Naive B cell (primary cell): ENCODE measurements at places on chromosomes 2 and 18. TPM values are rescaled to one million over a fixed set of nuclear protein-coding genes. Genes with fewer than 3 reads are reported as not detected.
A peak's percentile ranks its signal among the peaks of the same experiment; 100 is the strongest.

DNA sequence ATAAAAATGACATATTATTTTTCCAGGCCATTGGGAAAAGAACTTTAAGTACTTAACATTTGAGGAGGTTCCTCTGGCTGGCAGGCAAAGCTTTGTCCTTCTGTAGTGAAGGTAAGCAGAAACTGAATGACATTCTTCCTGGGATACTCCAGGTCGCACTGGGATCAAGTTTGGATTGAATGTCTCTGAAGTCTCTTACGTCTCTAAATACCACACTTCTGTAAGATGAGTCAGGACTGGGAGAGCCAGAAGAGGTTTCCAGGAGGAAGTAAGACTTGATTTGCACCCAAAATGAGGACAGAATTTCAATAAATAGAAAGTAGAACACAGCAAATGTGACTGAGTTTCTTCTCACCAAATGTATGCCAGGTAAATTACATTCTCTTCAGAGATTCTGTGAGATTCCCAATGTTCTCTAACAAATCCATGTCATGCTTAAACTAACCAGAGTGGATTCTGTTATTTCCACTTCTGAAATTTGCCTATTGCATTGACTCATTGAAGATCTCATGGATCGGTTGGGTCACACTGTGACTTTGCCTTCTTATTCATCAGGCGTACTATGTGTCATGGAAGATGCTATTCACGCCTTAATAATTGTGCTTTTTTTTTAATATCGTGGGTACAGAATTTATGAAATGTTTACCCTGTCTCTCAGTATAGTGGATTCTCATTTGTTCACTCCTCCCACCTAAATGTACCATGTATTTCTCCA lies 25.5 kb upstream of the VIT start:
- no peak for DNase-seq

DNA sequence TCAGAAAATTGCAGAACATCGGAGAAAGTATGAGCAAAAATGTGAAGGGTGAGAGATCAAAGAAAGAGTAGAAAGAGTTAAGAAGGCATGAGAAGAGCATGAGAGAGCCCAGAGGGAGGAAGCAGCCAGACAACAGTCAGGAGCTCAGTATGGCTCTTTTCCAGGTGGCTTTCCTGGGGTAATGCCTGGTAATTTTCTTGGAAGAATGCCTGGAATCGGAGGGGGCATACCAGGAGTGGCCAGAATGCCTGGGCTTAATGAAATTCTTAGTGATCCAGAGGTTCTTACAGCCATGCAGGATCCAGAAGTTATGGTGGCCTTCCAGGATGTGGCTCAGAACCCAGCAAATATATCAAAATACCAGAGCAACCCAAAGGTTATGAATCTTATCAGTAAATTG lies 271.8 kb upstream of the TFPI start:
- no peak for DNase-seq

DNA sequence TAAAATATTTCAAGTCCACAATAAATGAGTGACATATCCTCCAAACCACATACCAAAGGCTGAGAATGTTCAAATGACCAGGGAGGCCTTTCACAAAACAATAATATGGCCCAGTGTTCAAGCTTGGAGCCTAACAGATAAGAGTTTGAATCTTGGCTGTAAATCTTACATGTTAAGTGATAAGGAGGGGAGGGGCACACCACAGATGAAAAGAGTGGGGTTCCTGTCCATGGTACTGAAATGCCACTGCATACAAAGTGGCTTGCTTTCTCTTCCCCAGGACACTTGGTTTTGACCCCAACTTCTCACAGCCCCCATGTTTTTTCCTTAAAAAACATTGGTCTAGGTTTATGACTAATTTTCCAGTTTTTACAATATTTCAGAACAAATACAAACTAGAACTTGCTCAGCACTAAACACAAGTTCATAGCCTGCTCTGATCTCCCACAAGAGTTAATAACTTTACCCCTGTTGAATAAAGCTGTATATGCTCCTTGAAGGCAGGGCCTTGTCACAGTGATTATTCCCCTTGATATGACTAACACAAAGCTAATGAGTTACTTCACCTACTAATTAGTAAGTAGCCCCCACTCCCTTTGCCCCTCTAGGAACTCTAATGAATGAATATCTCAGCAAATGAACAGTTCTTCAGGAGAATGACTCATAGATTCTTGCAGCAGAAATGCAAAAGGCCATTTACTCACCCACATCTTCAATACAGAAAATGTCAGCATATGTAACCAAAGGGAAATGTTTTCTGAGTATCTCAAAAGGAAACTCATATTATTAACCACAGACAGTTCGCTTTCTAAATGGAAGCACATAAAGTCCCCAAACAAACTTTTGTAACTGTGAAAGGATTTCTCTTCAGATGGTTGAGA lies 142.2 kb downstream of the SATB2 start:
- DNase-seq: no peak

The HRH4 gene
- polyA plus RNA-seq: not detected

DNA sequence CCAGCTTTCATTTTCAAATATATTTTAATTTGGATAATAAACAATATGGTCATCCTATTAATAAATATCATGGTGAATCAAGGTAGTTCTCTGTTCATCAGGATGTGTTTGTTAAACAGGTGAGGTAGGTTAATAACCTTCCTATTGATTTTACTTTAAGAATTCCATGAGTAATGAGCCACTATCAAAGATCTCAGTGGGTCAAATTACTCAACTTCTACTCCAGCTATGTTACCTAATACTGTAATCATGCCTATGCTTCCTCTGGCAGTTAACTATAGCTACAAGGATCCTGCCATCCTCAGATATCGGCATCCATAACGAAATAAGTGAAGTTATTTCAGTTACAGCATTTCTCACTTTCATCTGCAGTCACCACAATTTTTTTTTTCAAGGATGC lies 289.6 kb upstream of the SLC8A1 start:
- no peak for DNase-seq

The WDR35 gene
- polyA plus RNA-seq: 3.1 TPM

DNA sequence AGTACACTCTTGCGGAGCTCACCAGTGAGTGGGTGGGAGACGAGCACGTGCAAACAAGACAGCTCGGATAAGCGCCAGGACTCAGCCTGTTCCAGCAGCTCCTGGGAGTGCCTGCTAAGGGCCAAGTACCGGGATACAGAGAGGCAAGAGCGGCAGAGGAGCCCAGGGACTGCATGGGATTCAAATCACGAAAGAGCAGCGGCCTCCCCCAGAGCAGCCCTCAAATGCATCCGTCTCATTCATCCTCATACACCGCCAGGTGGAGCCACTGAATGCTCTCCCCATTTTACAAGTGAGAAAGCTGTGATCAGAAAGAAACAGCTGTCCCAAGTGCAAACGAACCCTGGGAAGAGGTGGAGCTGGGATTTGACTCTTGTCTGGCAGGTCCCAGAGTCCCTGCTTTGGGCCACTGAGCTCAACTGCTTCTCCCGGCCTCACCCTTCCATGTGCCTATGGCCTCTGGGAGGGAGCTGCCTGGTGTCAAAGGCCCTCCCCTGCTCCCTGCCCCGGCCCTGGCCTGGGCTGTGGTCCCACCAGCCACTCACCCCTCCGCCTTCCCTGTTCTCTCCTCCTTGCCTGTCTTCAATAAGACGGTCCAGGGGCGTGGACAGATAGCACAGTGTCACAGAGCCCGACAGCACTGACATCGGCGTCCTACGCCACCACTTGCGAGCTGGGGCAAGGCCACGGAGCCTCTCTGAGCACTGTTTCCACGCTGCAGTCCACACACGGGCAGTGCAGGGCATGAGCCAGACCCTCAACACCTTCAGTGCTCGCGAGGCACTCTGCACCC lies 72.8 kb upstream of the TAF1B start:
- DNase-seq: no peak

The FNDC4 gene
- not detected for polyA plus RNA-seq

- no peak for DNase-seq
Observed at GRCh38 chr18:23143016-23143814, 7.9 kb downstream of the CABLES1 start.

GRCh38 chr2:190843890-190844699 lies 36.5 kb upstream of the GLS start:
- DNase-seq: no peak

DNA sequence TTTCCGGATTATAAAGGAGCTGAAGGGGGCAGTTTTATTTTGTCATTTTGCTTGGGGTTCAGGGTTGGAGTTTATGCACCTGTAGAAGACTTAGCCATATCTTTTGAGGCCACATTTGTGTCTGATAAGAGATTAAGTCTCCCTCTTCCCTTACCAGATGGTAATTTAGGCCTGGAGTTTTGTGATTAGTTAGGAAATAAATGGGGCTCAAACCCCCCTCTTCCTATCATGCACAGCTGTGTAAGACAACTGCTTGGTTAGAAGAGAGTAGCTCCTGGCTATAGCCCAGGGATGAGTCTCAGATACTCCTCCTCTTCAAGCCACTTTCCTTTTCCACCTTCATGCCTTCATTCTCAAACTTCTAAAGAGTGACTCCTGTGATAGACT lies 802 bp upstream of the SAP130 start:
- DNase-seq: no peak

- DNase-seq: no peak
Observed at GRCh38 chr2:53668624-53669026, 99.0 kb upstream of the CHAC2 start.

DNA sequence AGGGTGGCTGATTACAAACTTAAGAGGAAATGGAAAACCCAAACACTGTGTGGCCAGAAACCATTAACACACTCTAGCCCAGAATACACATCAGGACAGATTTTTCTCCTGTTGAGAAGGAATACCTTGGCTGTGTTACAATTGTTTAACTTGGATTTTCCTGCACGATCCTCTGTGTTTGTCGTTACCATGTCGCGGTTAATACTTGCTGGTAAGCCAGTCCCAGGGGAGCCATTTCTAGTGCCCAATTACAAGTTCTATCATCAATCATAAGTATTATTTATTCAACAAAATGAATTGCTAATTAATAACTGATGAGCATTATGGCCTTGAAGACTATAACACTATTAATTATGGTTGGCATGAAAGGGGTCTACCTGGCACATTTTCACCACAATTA lies 146.8 kb downstream of the LNPK start:
- no peak for DNase-seq

- no peak for DNase-seq
Observed at GRCh38 chr2:70994009-70994698, 519 bp downstream of the TEX261 start.

DNA sequence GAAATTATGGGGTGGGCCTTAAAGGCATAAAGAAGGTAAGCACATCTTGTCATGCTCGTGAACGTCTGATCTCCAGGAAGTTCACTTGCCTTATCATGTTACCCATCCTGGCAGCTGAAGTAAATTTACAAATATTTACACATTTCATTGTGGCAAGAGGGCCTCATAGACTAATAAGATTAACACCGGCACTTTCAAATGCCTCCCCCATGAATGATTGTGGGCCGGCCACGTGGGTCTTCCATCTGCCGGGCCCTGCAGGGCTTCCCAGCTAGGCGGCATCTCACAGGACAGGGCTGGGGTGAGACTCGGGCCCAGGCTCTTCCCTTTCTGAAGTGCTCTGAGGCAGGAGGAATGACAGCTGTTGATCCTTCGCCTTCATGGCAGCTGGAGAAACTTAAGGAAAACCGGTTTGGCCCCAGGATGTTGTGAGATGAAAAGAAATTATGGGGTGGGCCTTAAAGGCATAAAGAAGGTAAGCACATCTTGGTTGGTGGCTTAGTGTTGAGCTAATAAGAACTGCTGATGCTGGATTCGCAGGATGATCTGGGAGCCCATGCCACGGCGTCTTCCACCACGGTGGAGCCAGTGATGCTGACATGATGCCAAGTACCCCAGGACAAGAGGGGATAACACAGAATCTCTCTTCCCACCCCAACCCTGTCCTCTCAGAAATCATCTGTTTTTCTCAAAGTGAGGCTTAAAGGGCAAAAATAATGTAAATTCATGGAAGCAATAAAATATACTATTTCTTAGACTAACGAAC lies 176.3 kb downstream of the SEPTIN10 start:
- no peak for DNase-seq

The TGFA gene
- not detected for polyA plus RNA-seq

DNA sequence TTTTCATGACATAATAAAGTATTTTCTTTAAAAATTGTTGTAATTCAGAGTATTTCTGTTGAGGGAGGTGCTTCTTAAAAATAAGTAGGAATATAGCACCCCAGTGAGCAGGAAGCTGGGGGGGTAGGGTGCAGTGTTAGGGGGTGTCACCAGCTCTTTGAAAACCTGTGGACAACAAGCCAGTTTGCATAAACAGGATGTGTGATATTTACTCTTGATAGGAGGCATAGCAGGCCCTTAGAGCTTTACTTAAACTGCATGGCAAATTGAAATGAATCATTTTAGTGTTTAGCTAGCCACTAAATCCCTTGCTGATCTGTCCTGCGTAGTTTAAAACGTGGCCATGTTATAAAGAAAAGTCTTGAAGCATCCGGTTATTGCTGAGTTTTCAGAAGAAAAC lies 8.4 kb downstream of the TGIF1 start:
- no peak for DNase-seq

GRCh38 chr2:161136696-161137324 lies 23.4 kb upstream of the TANK start:
- DNase-seq: peak; percentile 82

The EPHA4 gene
- polyA plus RNA-seq: 0.84 TPM

DNA sequence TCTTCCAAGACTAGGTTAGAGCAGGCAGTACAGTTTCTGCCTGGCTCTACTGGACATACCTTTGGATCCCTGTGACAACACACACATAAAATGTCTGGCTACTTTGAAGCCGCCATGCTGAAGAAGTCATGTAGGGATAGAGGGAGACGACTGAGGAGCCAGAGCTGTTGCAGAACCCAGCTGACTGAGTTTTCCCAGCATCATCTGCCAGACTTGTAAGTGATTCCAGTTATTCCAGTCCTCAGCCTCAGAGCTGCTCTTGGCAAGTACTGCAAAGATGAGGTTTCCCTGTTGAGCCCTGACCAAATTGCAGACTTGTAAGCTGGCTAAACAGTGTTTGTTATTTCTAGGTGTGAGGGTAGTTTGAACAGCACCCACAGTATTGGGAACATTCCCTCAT lies 31.5 kb upstream of the TSPYL6 start:
- DNase-seq: no peak

DNA sequence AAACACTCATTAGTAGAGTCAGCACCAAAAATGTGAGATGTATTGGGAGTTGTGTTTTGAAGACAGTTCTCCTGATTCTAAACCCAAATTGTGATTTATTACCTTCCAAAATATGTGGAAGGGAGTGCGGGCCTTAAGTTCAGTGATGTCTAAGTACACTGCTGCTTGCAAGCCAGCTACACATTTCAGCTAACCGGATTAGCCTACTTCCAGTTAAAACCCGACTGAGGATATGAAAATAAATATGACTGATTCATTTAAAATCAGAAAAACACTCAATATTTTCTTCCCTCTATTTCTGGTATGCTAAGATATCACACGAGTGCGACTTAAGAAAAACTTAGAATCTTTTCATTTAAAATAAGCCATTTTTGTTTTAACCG lies 907 bp downstream of the FHL2 start:
- no peak for DNase-seq

GRCh38 chr18:75087119-75088020 lies 121.6 kb downstream of the PTGR3 start:
- DNase-seq: no peak

- DNase-seq: no peak
Observed at GRCh38 chr2:236663287-236664101, 93.9 kb downstream of the ACKR3 start.

The NEU2 gene
- not detected for polyA plus RNA-seq

- DNase-seq: no peak
Observed at GRCh38 chr2:137379186-137379585, 585.1 kb upstream of the HNMT start.

The ATP8B1 gene
- polyA plus RNA-seq: 0.67 TPM

The SLC5A7 gene
- polyA plus RNA-seq: not detected

- no peak for DNase-seq
Observed at GRCh38 chr2:183166210-183166609, 42.0 kb downstream of the NUP35 start.

GRCh38 chr2:15642011-15642814 lies 50.5 kb downstream of the DDX1 start:
- DNase-seq: no peak
